ENCODE measurements at places on chromosomes 13 and 19. TPM values are rescaled to one million over a fixed set of nuclear protein-coding genes. Genes with fewer than 3 reads are reported as not detected.

The PHLDB3 gene
- 11.4 TPM for total RNA-seq

The TMEM59L gene
- 2.2 TPM for total RNA-seq

The HSD17B14 gene
- 3.6 TPM for total RNA-seq

The NDUFA11 gene
- 172 TPM for total RNA-seq

The CCL25 gene
- total RNA-seq: not detected

The PEAK3 gene
- not detected for total RNA-seq

The POSTN gene
- total RNA-seq: 546 TPM

DNA sequence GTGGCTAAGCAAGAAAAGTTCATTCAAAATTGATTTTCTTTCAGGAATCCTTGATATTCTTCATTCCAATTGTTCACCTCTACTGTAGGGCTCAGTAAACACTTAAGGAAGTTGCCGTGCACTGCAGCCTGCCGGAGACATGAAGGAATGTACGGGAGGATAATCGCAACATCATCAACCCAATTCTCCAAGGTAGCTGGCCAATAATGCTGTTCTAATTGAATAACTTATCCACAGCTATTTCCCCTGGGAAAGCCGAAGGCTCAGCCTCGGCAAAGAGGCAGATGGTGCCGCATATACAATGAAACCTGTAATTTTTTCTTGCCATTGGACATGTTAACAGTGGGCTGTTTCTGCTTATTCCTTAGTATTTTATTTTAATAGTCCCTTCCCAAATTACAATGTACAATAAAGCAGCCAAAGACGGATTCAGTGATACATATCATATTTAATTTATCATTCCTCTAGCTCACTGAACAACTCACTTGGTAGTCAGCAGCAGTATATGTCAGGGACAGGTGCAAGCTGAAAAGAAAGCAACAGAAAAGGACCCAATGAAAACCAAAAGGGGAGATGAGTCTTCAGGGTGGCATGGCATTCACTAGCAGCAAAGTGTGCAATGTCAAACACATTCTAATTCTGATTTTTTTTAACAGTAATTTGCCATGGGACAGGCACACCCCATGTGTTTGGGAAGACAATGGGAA, 420.5 kb upstream of the KLF12 start:
- no peak for DNase-seq

DNA sequence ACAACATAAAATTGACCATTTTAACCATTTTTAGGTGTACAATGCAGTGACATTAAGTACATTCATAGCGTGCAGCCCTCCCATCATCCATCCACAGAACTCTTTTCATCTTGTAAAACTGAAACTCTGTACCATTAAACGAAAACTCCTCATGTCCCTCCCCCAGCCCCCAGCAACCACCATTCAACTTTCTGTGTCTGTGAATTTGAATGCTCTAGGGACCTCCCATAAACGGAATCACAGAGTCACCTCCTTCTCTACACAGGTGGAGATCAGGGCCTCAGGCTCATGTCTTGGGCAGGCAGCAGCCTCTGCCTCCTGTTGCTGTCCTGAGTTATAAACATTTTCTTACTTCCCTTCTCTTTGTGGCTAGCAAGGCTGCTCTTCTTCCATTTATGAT, 7.3 kb upstream of the CCNE1 start:
- DNase-seq: no peak

DNA sequence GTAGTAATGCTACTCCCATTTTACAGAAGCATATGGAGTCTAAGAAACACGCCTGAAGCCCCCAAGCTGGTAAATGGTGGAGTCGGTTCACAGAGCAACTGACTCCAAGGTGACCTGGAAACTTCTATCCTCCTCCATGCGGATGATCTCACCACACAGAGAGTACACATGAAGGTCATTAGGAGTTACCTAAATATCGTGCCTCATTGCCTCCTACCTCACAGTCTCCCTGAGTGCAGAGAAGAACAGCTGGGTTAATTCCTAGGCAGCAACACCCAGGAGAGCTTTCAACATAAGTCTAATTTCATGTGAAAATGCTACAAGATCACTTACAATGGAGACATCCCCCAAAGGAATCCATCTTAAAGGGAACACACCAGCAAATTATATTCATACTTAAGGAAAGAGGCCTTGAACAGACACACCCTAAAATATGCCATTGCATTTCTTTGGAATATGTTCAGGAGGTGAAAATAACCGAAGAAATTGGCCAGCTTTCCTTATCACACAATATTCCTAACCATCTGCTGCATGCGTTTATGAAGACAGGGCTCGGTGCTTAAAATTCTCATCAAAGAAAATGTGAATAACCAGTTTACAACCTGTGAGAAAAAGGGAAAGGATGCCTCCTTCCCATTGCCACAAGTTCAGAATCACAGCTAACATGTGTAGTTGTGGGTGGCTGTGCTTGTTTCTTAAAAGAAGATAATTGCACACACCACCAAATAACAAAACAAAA, 203.6 kb upstream of the NBEA start:
- DNase-seq: no peak

DNA sequence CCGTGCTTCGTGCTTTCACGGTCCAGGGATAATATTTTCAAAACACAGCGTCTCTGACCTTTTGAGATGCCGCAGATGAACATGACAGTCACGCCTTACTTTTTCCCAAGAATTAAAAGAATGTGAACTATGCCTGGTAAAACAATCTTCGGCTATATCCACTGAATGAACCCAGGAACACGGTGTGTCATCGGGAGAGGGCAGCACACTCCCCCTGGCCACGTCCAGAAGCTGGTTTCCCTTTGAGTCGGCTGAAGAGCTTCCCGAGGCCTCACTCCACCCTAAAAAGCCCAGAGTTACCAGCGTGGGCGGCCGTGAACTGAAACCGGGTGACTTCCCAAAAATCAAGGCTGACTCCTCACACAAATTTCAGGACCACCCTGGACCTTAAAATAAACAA, 22.9 kb upstream of the SHISA2 start:
- DNase-seq: peak; percentile 8

- no peak for DNase-seq
Measured at GRCh38 chr13:53672005-53672404, 643.4 kb downstream of the OLFM4 start.

DNA sequence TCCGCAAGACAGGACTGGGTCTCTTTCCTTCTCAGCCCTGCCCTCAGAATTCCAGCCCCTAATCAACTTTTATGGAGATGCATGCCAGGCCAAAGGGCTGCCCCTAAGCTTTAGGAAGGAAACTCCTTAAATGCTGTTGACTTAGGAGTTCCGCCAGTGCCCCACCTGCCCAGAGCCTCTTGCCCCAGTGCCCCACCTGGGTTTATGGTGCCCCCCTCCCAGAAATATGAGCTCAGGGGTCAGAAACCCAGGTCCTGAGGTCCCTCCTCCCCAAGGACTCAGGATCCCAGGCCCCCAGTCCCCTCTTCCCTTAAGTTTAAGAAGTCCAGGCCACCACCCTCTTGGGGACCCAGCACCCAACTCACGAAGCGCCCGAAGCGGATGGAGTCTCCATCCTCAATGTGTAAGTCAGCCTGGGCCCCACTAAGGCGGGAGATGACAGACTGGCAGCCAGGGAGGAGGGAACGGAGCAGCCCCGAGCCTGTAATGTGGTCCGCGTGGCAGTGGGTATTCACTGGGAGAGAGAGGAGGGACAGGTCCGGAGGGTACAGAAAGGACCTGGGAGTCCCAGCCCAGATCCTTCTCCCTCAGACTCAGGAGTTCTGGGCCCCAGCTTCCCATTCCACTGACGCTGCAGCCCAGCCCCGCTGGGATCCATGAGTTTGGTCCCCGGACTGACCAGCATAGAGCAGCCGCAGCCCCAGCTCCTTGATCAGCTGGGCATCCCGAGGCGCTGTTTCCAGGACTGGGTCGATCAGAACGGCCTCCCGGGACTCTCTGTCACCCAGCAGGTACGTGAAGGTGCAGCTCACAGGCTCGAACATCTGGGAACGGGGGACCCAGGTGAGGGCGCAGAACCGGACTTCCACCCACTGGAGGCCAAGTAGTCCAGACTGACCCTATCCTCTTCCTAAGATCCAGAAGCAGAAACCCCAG, 897 bp downstream of the ETHE1 start:
- peak; percentile 7 for DNase-seq

DNA sequence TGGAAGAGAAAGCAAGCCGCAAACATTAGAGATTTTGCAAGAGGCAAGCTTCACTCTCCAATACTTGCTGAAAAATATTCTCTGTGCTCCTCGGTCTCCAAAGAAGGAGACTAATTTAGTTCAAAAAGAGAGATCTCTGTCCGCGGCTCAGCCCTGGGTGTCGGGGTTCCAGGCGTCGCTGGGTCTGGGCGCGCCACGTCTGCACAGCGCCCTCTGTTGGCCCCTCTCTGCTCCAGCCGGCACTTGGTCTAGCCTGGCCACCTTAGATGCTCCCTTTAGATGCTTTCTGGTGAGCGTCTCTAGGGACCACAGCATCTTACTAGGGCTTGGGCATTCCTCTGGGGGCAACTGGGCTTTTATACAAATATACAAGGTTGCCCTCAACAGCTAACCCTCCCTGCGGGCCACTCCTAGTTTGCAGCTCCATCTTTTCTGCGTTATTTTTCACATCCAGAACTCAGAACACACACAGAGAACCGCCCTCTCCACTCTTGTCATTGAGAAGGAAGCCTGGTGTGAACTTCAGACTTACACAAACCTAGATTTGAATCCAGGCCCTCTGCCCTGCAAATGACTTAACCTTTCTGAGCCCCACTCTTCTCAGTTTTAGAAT, 78.3 kb downstream of the CYSLTR2 start:
- no peak for DNase-seq

DNA sequence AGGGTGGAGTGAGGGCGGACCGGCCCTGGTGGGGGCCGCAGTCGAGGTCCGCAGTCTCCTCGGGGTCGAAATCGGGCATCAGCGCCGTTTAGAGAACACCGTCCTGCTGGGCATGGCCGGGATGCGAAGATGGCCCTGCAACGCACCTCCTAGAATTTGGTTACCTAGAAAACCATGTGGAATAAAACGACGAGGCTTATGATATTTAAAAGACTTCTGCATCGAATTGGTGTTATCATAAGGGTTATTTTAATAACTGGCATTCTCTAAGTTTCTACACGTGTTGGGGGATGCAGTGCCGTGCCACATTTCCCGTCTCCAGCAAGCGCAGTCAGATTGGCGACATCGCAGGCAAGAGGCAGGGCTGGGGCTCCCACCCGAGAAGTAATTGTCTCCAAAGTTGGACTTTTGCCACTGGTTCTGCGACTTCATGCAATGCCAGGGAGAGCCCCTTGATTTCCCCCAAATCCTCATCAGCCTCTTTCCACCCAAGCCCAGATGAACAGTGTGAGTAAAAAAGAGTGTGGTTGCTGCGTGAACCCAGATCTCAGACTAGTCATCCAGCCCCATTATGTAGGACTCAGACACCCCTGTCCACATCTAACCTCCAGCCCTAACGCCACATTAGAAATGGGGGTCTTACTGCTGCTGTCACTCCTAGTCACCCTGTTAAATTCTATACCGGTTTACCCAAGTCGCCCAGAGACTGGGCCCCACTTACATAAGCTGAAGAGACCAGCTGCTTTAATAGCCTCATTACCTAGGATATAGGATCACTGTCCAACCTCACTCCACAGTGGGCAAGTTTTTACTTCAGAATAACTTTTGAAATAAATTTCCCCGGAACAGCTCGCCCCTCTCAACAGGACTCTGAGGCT, 571 bp upstream of the DHRS12 start:
- DNase-seq: no peak

DNA sequence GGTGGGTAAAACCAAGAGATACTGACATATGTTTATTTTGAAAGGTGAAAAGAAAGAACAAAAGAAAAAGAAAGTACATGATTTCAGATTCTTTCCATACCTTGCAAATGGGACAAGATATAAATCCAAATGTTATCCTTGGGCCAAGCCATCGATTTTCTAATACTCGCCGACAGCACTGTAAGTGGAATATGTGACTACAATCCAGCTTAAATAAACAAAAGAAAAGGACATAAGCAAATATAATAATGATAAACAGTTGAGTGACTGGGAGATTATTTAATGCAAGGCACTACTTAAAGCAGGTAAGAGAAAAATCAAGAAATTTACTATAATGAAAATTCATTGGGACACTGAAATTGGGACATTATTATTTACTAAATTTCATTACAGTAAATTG, 29.9 kb upstream of the FBXL3 start:
- no peak for DNase-seq

GRCh38 chr13:87798536-87798935, 127.4 kb downstream of the SLITRK5 start:
- no peak for DNase-seq

- DNase-seq: no peak
Measured at GRCh38 chr19:2978772-2979171, 1.4 kb downstream of the TLE6 start.

DNA sequence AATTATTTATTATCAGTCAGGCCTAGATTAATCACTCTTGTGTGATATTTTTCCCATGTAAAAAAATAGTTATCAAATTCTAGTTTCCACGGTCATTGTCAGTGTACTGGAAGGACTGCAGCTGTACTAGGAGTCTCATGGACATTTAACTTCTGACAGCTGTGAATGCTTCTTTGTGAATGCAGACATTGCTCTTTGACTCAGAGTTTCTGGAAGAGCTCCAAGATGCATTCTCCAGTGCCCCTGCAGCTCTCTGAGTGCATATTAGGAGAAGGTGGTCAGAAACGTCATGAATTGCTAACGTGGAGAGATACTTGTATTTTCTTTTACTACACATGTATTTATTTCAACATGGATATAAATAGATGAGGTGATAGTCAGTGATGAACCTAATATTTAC, 9.7 kb upstream of the SLITRK5 start:
- no peak for DNase-seq

DNA sequence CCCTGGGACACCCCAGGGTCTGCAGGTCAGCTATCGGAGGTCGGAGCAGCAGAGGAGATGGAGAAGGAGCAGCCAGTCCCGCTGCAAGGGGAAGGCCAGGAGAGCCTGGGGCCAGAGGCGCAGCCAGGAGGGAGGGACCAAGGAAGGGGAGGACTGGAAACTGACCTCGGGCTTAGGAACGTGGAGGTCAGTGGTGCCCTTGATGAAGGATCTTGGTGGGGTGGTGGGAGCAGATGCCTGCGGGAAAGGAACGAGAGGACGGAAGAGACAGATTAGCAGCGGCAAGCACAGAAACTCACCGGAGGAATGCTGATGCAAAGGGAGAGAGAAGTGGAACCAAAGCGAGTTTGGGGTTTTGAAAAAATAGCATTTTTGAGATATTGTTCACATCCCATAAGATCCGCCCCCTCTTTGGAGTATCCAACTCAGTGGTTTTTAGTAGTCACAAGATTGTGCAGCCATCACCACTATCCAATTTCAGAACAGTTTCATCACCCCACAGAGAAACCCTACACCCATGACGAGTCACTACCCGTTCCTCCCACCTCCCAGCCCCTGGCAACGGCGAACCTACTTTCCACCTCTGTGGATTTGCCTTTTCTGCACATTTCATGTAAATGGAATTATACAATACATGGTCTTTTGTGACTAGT, 22.1 kb downstream of the PLEKHF1 start:
- peak; percentile 99 for DNase-seq
